ENCODE measurements at places on chromosomes 1 and 21.
A peak's percentile ranks its signal among the peaks of the same experiment; 100 is the strongest.

DNA sequence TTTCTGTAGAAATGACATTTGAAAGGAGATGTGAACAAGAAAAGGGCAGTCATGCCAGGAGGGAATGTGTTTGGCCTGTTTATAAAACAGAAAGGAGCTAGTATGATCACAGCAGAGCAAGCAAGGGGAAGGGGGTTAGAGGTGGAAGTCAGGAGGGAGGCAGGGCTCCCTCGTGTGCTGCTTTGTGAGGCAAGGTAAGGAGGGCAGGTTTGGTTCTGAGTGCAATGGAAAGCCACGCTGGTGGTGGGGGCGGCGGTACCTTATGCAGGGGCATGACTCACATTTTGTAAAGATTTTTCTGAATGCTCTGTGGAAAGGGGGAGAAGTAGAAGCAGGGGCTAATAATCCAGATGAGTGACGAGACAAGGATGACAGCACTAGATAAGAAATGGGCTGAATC is 197.5 kb upstream of the C8B start:
- no peak overlapping the region for H3K4me3 ChIP-seq
- peak; percentile 55 for DNase-seq
- no peaks in the 10 kb centered on the region for H3K27me3 ChIP-seq
- peaks cover 5% of the 10 kb centered on the region for H3K4me1 ChIP-seq

GRCh38 chr1:192726820-192727504 is 81.9 kb upstream of the RGS2 start:
- H3K4me3 ChIP-seq, result no peak overlapping the region
- H3K27ac ChIP-seq, result no peak overlapping the region
- DNase-seq, result no peak
- no peaks in the 10 kb centered on the region for H3K36me3 ChIP-seq
- no peaks in the 10 kb centered on the region for H3K27me3 ChIP-seq

- H3K4me1 ChIP-seq, result peaks cover 9% of the 10 kb centered on the region
- H3K27me3 ChIP-seq, result no peaks in the 10 kb centered on the region
- no peak overlapping the region for H3K27ac ChIP-seq
- peaks cover 41% of the 10 kb centered on the region for H3K36me3 ChIP-seq
Observed at GRCh38 chr1:45008516-45008915, 2.6 kb downstream of the HECTD3 start.

DNA sequence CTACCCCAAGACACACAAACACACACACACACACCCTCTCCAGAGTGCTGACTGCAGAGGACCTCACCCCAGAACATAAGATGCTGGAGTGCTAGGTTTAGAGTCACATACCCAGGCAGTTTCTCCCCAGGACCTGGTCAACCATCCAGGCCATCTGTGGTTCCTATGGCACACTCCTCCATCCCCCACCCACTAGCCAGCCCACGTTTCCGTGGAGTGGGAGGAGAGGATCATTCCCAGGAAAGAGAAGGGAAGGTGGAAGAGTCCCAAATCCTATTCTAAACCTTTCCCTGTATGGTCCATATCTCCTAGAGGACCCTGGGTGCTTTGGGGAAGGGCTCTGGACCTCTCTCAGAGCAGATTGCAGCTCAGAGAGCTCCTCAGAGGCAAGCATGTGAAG is 1.1 kb downstream of the KCNJ9 start:
- no peak overlapping the region for H3K27ac ChIP-seq
- H3K36me3 ChIP-seq, result no peaks in the 10 kb centered on the region
- DNase-seq, result no peak
- no peaks in the 10 kb centered on the region for H3K4me1 ChIP-seq

GRCh38 chr1:36448530-36449056 is 1.7 kb downstream of the OSCP1 start:
- no peak overlapping the region for H3K27ac ChIP-seq
- no peaks in the 10 kb centered on the region for H3K4me1 ChIP-seq
- H3K36me3 ChIP-seq, result no peaks in the 10 kb centered on the region
- H3K27me3 ChIP-seq, result no peaks in the 10 kb centered on the region

DNA sequence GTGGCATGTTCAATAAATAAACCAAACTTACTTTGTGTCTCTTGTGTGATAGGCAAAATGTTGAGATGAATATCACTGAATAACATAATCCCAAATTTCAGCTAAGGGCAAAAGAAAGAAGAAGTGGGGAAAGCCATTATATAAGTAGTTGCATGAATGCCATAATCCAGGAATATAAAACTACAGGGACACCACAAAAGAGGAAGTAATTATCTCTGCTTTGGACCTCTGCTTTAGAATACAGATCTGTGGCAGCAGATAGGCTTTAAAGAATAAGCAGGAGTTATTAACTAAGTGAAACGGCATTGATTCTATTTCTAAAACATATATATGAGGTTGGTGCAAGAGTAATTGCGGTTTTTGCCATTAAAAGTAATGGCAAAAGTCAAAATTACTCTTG is 288.5 kb upstream of the SNX7 start:
- H3K36me3 ChIP-seq, result no peaks in the 10 kb centered on the region
- DNase-seq, result no peak
- H3K4me1 ChIP-seq, result no peaks in the 10 kb centered on the region
- H3K27me3 ChIP-seq, result no peaks in the 10 kb centered on the region
- H3K4me3 ChIP-seq, result no peak overlapping the region

DNA sequence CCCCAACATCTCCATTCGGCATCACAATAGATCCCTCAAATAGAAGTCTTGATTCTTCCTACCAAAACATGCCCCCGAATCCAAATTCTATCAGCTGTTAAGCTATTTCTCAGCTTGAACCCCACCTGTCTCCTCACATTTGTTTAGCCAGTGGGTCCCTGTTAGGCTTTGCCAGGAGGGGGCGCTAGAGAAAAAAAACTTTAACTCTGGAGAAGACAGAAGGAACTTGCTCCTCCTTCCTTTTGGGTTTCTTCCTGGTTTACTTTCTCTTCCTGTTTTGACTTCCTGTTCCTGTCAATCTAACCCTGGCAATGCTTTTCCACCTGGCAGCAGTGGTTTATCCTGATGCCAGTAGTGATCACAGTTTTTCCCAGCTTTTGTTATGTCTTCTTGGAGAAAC is 95.6 kb upstream of the KCNK1 start:
- DNase-seq, result peak; percentile 92
- H3K27ac ChIP-seq, result no peak overlapping the region
- no peaks in the 10 kb centered on the region for H3K36me3 ChIP-seq
- H3K27me3 ChIP-seq, result no peaks in the 10 kb centered on the region

DNA sequence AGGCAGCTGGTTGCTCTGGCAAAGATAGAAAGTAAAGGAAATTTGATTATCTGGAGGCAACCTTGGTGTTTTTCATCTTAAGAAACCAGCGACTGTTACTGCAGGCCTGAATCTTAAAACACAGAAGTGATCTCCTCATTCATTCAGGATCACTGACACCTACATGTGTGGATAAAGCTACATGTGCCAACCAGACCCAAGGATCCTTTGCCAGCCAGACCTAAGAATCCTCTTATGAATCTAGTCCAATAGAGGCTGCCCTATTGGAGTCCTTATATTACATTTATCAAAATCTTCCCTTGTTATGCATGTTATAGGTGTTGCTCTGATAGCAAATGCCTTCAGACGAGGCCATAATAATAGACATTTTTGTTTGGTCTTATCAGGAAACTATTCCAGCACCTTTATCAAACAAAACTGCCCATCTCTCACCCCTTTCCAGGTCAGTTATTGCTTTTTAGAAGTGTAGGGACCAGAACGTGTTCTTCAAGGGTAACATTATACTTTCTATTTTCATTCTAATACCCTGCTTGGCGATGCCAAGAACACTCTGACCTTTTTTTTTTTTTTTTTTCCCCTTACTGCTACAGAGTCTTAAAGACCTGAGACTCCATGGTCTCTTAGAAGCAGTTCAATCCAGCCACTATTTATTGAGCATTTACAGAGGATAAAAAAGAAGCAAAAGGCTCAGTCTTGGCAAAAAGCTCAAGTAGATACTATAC is 175.5 kb upstream of the PTBP2 start:
- H3K4me1 ChIP-seq, result no peaks in the 10 kb centered on the region
- no peaks in the 10 kb centered on the region for H3K27me3 ChIP-seq
- no peak overlapping the region for H3K27ac ChIP-seq
- DNase-seq, result no peak

GRCh38 chr1:201818971-201819750 is 9.8 kb upstream of the IPO9 start:
- H3K4me1 ChIP-seq, result no peaks in the 10 kb centered on the region
- DNase-seq, result no peak
- H3K36me3 ChIP-seq, result peaks cover 60% of the 10 kb centered on the region
- H3K27me3 ChIP-seq, result no peaks in the 10 kb centered on the region
- H3K27ac ChIP-seq, result no peak overlapping the region
- H3K4me3 ChIP-seq, result no peak overlapping the region

GRCh38 chr1:95133687-95134086 is 16.5 kb downstream of the TLCD4 start:
- no peak for DNase-seq
- no peak overlapping the region for H3K4me3 ChIP-seq
- peaks cover 4% of the 10 kb centered on the region for H3K36me3 ChIP-seq
- H3K4me1 ChIP-seq, result peaks cover 4% of the 10 kb centered on the region
- H3K27ac ChIP-seq, result no peak overlapping the region

GRCh38 chr1:46619656-46620258 is 3.1 kb upstream of the MOB3C start:
- H3K27ac ChIP-seq, result no peak overlapping the region
- DNase-seq, result no peak
- H3K4me1 ChIP-seq, result peaks cover 10% of the 10 kb centered on the region

DNA sequence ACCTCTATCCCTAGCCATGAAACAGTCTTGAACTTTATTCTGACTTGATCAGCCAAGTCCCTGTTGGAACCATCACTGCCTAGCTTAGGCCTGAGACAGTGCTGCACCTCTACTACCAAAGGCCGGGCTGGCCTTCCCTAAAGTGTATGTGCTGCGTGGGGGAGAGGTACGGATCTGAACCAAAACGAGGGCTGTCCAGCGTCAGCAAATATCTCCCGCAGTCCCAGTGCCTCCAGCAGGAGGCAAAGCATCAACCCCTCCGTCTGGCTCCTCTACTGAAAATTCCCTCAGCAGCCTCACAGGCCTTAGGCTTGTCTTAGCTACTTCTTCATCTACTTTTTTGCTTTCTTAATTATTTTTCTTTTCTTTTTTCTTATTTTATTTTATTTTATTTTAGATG is 33.3 kb upstream of the KIF26B start:
- H3K4me1 ChIP-seq, result no peaks in the 10 kb centered on the region
- H3K4me3 ChIP-seq, result no peak overlapping the region
- no peak overlapping the region for H3K27ac ChIP-seq
- H3K27me3 ChIP-seq, result no peaks in the 10 kb centered on the region
- no peaks in the 10 kb centered on the region for H3K36me3 ChIP-seq
- no peak for DNase-seq

GRCh38 chr1:153669606-153670005 is 1.2 kb downstream of the ILF2 start:
- peaks cover 54% of the 10 kb centered on the region for H3K36me3 ChIP-seq
- H3K4me1 ChIP-seq, result no peaks in the 10 kb centered on the region
- H3K27ac ChIP-seq, result no peak overlapping the region
- no peaks in the 10 kb centered on the region for H3K27me3 ChIP-seq

GRCh38 chr1:44239961-44240371 is 26.7 kb downstream of the DMAP1 start:
- DNase-seq, result no peak
- no peaks in the 10 kb centered on the region for H3K27me3 ChIP-seq
- peaks cover 26% of the 10 kb centered on the region for H3K4me1 ChIP-seq
- H3K36me3 ChIP-seq, result peaks cover 29% of the 10 kb centered on the region

DNA sequence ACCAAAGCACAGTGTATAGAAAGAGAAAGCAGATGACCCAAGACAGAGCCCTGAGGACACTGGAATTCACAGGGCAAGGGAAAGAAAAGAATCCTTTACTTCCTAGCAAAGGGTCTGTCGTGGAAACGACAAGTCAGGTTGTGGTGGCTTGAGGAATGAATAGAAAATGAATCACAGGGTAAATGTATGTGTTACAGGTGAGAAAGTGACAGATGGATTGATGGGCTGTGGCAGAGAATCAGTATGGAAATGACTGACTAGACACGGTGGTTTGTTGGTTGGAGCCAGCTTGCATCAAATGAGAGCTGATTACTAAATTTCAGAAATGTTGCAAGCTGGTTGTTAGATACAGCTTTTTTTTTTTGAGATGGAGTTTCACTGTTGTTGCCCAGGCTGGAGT is 46.9 kb downstream of the PTP4A2 start:
- no peaks in the 10 kb centered on the region for H3K4me1 ChIP-seq
- H3K36me3 ChIP-seq, result no peaks in the 10 kb centered on the region
- no peaks in the 10 kb centered on the region for H3K27me3 ChIP-seq
- DNase-seq, result no peak
- H3K4me3 ChIP-seq, result no peak overlapping the region

DNA sequence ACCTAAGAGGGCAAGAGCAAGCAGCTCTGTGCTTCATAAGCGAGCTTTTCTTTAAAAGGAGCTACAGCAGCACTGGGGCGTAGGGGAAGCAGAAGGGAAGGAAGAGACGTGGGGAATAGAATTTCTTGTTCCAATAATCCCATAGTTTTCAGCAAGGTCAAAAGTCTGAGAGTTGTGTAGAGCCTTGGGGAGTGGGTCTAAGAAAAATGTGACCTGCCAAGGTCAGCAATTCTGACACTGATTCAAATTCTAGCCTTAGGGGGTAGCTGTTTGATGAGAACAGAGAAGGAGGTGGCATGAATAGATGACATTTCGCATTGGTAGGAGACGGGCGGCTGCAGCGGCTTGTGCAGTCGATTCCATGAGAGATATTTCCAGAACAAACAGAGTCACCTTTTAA is 22.4 kb downstream of the PRRX1 start:
- H3K4me1 ChIP-seq, result no peaks in the 10 kb centered on the region
- H3K27me3 ChIP-seq, result no peaks in the 10 kb centered on the region
- no peaks in the 10 kb centered on the region for H3K36me3 ChIP-seq
- H3K4me3 ChIP-seq, result no peak overlapping the region
- no peak for DNase-seq

All from endodermal cell (in vitro differentiated cells).